Astrocyte of the spinal cord (primary cell): ENCODE measurements at places on chromosomes 16 and 17.

GRCh38 chr17:45408611-45409421, 23.9 kb downstream of the ARHGAP27 start:
- DNase-seq, result no peak

DNA sequence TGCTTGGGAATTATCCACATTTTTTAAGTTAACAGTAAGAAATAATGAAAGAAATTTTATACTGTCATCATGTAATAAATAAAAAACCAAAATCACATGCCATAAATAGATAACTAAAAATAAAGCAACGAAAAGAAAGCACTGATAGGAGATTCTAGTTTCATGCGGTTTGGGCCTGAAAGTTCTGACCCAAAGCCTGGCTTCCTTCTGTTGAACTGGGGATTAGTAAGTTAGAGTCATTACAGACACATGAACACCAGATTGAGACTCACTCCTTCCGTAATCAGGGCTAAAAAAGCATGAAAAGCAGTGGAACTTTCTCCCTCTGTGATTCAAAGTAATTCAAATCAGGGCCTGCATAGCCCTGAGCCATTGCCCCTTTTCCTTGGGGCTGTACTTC, 13.2 kb upstream of the SLC6A2 start:
- DNase-seq, result no peak

- no peak for DNase-seq
These were observed 205.7 kb upstream of the CPHXL start for GRCh38 chr16:75931970-75932369.

GRCh38 chr16:84194018-84194417, 3.1 kb downstream of the ADAD2 start:
- DNase-seq, result no peak

- DNase-seq, result no peak
These were observed 55.6 kb downstream of the BAIAP2 start for GRCh38 chr17:81090361-81091136.

GRCh38 chr16:53084141-53084541, 29.4 kb downstream of the CHD9 start:
- no peak for DNase-seq

GRCh38 chr16:28189245-28189644, 22.5 kb downstream of the XPO6 start:
- DNase-seq, result no peak

DNA sequence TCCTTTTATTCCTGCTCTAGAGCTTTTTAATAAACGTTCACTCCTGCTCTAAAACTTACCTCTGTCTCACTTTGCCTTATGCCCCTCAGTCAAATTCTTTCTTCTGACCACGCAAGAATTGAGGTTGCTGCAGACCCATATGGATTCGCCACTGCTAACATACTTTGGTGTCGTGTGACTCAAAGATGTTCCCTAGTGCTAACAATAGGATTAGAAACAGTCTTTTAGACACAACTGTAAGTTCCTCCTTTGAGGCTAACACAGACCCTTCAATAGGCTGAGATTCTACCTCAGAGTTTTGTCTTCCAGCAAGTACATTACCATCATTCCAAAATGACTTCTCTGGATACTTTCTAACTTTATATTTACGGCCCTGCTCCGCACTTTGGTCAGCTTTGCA, 149.5 kb upstream of the COX10 start:
- no peak for DNase-seq

DNA sequence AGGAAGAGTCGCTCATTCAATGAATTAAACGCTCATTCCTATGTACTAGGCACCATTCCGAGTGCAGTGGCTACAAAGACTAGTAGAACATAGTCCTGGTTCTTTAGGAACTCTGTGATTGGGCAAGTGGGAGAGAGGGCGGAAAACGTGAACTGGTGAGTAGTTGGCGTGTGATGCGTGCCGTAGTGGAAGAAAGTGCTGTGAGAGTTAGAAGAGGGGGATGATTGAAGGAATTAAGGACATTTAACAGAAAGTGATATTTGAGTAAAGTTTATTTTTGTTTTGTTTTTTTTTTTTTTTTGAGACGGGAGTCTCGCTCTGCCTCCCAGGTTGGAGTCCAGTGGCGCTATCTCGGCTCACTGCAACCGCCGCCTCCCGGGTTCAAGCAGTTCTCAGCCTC, 7.9 kb upstream of the SLFN14 start:
- no peak for DNase-seq

DNA sequence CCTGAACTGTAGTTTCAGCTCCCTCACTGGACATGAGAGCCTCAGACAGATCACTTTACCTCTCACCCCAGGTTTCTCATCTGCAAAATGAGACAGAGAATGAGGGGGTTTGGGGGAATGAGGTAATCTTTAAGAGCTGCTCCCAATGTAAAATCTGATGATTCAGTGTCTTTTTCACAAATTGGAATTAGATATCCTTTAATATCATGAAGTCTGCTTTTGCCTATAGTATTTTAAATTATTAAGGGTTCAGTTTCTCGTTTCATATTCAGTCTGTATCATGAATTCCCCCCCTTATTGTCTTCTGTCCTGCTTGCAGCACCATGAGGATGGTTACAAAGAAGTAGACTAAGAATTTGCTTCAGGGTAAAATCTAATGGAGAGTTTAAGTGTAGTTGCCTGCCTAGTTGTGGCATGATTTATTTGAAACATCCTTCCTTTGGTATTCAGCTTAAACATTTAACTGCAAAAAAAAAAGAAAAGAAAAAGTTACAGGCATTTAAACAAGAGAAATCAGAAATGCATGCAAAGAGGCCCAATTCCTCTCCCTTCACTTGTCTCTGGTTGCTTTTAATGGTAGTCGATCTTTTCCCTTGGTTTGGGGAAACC, 77.3 kb downstream of the WNT3 start:
- no peak for DNase-seq

- DNase-seq, result peak; percentile 94
These were observed 480.1 kb downstream of the SOX9 start for GRCh38 chr17:72600934-72601333.

GRCh38 chr17:62605588-62605987, 21.9 kb upstream of the MRC2 start:
- no peak for DNase-seq

- DNase-seq, result no peak
These were observed 691 bp upstream of the TMEM98 start for GRCh38 chr17:32927201-32927723.

- DNase-seq, result no peak
These were observed 1.7 kb upstream of the LASP1 start for GRCh38 chr17:38867968-38868816.

DNA sequence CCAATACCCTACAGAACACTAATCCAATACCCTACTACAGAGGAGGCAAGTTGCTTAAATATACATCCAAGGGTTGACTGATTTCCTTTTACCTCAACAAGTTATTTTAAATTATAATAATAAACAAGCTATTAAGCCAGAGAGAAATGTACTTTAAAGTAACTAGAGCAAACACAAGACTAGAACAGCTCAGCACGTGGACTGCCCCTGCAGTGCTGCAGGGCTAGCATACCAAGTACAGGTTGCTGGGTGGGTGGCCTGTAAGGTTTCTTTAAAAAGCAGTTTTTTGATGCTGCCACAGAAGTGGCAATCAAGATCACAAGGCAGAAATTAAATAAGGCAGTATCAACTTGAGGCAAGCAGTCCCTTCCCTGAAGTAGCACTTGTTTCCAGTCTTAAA, 63.5 kb downstream of the PARN start:
- no peak for DNase-seq

DNA sequence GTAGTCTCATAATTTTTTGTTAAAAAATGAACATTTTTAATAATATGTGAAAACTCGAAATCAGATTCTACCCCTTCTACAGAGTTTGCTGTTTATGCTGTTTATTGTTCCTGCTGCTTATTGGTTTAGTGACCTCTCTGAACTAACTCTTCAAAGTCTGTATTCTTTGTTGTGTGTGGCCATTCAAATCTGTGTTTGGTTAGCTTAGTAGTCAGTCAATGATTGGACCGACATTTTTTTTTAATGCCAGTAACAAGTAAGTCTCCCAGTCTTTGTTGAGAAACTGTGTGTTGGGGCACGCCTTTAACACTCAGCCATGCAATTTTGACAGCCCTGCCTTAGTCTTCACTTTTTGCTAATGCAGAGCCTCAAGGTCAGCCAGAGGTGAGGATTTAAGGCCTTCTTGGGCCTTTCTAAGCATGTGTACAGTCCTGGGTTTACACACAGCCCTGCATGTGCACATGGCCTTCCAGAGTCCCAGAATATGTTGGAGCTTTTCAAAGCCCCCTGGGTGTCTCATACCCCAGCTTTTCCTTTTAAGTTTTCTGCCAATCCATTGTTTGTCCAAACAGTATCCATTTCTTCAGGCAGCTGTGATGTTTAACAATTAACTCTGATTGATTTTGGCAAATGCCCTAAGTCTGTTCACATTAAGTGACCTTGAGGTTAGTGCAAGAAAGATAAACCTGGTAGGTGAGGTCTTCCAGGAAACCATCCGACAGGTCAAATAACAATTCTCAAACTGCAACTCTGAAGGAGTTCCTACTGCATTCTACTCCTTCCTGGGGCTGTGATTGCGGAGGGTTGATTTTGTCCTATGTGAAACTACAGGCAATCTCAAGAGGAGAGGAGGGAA, 389.3 kb downstream of the PMP22 start:
- no peak for DNase-seq

- no peak for DNase-seq
These were observed 5.9 kb downstream of the CCDC154 start for GRCh38 chr16:1438229-1439057.

- no peak for DNase-seq
These were observed 21.5 kb downstream of the DCAKD start for GRCh38 chr17:45029758-45030423.

DNA sequence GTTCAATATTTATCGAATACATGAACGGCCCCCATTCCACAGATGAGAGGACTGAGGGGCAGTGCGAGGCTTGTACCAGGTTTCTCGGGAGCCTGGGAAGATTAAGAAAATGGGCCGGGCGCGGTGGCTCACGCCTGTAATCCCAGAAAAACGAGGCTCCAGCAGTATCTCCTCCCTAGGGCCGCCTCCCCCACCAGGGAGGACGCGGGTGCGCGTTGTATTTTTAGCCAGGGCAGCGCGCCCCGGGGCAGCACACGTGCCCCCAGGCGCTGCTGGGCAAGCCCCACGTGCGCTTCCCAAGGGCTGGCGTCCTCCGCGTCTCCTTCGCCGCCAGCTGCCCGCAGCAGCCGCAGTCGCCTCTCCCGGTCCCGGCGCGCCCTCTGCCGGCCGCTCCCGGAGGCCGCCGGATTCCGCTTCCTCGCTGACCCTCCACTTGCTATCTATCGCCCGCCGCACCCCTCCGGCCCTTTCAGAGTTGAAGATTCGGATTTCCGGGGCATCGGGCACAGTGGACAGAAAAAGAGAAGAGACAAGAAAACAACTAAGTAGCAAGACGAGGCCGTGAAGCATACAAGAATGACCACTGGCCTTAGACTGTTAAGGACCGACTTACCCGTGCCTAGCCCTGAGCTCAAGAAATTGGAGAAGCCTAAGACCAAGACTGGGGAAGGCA, 1.9 kb upstream of the YBX2 start:
- DNase-seq, result peak; percentile 68

GRCh38 chr17:7570351-7570750, 8.6 kb downstream of the SENP3 start:
- DNase-seq, result no peak

DNA sequence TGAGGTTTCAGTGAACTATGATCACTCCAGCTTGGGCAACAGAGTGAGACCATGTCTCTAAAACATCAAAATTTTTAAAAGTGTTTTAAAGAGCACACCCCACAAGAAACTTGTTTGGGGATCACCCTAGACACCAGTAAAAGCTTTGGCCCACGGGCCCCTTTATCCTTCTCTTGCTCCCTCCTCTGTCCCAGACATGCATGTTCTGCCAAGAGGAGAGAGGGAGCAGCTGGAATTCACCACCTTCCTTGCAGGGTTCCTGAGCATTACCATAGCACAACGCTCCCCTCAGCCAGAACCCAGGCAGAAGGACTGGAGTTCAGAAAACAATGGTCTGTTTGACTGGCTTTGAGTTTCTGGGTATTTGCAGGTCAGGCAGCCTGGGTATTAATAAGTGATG, 214.3 kb upstream of the CDH5 start:
- no peak for DNase-seq

DNA sequence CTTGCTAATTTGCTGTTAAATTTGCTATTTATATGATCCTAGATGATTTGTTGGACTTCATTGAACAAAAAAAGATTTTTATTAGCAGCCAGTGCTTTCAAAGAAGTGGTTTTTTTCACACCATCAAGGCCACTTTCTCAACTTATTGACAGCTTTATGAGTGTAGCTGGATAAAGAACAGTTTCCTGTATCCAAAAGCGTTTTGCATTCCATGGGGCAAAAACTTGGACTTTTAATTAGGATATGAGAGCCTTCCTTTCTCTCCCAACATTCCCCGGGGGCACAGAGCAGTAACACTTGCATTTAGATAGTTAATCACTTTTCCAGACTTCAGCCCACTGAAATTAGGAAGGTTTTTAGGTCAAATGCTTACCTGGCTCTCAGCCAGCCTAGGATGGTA, 177.1 kb upstream of the ELAC2 start:
- DNase-seq, result no peak
